ENCODE measurements at places on chromosomes 6 and 20.

DNA sequence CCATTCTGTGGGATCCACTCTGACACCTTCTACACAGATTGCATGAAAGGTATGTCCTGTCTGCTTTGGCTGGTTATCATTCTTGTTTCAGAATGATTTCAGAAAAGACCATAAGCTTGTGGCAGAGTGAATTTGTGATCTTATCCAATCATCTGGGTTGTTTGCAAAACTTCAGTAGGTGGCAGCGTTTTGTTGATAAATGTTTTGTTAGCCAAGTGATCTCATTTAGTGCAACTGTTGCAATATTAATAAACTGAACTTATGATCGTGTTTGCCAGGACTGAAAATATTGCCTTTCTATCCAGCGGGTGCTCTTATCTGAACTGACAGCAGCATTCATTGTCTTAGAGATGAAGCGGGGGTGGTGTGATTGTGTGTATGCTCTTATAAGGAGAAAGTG, 613.2 kb upstream of the NOX3 start:
- no peak for DNase-seq

DNA sequence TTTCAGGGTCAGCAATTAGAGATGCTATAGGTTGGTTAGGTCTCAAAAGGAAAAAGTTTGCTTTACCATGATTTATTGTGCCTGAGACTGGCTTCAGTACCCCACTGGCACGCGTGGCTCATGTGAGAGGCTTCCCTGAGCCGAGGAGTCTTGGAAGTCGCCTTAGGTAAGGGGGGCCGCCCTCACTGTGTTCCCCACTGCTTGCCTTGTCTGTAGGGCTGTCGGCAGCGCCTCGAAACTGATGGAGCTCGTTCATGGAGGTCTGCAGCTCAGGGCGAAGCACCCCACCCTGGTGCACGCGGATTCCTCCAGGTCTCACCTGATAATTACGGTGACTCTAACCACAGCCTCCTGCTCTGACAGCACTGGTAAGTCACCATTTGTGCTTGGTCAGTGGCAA, 39.2 kb downstream of the FRMD1 start:
- DNase-seq = no peak

- no peak for DNase-seq
Measured at GRCh38 chr6:2966347-2966746, 5.0 kb downstream of the SERPINB6 start.

- DNase-seq = no peak
Measured at GRCh38 chr6:162156146-162156545, 571.4 kb downstream of the PRKN start.

DNA sequence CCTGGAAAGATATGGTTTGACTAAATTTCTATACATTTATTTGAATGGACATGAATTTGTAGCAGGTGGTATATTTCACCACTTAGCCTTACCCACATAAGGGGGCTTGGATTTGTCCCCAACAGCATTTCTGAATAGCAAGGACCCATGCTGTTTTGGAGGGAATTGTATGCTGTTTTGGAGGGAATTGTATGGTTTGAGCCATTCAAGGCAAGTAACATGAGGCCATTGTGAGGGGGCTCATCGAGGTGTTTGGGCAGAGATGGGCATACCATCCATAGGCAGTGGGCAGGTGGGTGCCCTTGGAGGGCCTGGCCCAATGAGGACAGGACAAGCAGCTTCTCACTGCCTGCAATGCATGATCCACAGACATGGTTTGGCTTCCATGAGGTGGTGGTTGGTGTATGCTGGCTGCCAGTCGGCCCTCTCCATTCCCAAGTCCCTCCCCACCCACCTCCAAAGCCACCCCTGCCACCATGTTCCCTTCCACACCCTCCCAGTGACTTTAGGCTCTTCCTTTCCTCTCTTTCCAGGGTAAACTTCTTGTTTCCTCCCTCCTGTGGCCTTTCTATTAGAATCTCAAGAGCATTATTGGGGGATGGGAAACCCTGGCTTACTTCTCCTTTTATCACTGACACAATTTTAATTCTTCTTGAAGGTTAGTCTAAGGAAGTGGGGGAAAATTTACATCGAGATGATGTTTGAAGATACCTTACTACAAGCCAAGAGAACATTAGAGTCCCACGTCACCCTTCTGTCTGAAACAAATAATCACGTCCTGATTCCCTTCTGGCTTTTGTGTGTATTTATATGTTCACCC, 13.2 kb upstream of the PXDC1 start:
- no peak for DNase-seq

- DNase-seq = no peak
Measured at GRCh38 chr6:24666097-24666640, 530 bp downstream of the TDP2 start.

- DNase-seq = no peak
Measured at GRCh38 chr6:16063580-16063979, 65.3 kb upstream of the MYLIP start.

DNA sequence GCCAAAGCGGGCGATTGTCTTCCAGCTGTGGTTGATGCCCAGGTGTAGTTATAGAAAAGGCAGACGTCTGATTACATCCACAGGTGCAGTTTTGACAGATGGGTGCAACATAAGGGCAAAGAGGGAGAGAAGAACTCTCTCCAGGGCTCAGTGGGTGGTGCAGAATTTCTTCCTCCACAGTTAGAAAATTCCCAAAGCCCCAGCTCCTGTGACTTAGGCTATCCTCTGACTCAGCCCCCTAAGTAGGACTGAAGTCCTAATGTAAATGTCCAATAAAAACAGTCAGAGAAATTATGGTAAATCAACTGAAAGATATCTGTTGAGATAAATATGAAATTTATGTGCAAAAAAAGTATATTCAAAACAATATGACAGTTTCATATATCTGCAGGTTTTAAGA, 31.4 kb downstream of the LYRM4 start:
- DNase-seq = no peak

DNA sequence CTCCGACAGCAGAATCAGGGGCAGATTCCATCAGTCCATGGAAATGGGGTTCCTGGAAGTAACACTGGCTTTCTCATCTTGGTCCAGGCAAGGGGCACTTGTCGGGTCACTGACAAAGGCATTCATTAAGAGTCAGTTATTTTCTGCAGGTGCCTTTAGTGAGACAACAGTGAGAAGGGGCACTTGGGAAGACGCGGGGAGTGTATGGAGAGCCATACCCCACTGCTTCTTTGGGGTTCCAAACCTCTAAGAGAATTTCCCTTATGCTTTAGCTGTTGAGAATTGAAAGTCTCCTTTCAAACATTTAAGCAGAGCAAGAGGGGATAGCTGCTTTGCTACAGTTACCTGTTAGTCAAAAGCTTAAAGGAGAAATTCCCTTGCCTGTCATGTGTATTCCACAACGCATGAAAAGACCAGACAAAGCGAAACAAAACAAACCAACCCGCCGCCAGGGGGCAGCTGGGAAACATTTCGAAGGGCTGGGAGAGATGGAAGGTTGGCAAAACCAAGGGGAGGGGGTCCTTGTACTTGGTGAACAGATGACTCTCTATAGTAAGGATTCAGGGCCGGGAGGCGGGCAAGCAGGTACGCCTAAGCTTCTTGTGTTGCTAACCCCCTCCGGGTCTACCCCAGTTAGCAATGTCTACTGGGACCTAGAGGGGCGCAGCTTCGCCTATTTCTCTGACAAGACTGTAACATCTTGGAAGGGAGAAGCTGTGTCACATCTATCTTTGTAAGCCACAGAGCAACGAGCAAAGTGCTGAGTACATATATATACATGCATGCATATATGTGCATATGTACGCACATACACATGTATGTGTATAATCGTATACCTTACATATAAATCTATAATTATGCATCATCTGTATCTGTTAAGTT, 474.9 kb upstream of the AGPAT4 start:
- DNase-seq = peak; percentile 2

DNA sequence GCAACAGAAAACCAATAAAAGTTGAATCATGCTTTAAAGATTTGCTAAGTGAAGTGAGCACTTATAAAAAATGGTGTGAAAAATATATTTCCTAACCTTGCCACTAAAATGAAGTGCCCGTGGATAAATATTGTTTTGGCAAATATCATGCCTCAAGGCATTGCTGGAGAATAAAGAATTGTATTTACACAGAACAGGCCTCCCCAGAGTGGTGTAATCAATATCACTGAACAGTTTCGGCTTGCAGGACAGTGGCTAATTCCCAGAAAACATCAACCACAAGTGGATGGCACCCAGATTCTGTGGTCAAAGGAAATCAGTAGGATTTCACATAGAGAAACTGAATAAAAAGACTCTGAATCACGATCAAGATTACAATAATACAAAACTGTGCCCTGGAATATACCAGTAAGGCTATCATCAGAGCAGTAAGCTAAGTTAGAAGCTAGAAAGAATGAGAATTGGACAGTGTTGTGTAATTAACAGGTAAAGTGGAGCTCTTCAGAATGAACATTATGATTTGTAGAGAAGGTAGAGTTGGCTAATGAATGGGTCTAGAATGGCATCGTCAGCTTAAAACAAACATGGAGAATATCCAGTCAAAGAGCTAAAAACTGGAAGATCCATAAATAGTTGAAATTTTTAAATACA, 1026.9 kb upstream of the ADGRB3 start:
- no peak for DNase-seq

- no peak for DNase-seq
Measured at GRCh38 chr20:6126846-6127245, 4.0 kb upstream of the FERMT1 start.

GRCh38 chr6:138161338-138162110, at the start of gene ARFGEF3:
Gene ARFGEF3 (plus strand): TSS chr6:138161939. CDS start chr6:138162087, 148 bp downstream.
- DNase-seq = peak; percentile 57

DNA sequence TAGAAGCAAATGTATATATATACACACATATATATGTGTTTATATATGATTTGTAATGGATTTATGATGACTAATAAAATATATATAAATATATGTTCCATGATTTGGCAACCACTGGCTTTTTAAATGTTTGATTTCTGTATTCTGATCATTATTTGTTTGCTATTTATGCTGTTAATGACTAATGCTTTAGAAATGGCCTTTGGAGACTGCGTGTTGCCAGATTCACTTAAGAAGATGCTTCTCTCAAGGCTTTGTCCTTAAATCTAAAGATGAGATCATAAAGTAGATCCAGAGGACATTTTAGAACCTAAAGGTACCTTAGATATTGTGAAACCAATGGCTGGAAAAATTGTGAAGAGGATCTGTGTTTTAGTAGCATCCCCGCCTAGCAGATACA, 116.0 kb upstream of the SUPT3H start:
- DNase-seq = no peak

- no peak for DNase-seq
Measured at GRCh38 chr6:136669299-136669699, 119.1 kb upstream of the MAP7 start.

DNA sequence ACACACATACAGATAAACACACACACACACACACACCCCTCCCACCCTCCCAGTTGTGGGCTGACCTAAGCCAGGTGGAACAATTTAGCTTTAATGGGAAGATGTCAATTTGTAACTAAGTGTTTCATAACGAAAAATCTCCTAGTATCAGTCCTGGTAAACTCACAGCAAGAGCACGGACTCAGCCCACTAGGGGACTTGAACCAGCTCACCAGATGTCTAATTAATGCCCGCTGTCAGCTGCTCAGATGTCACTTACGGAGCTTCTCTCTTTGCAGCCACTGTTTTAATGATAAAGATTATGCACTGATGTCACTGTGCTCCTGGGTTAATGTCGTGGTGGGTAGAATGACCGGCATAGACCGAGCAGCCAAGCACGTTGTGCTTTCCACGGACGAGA, 116.6 kb upstream of the INSM1 start:
- DNase-seq = no peak

DNA sequence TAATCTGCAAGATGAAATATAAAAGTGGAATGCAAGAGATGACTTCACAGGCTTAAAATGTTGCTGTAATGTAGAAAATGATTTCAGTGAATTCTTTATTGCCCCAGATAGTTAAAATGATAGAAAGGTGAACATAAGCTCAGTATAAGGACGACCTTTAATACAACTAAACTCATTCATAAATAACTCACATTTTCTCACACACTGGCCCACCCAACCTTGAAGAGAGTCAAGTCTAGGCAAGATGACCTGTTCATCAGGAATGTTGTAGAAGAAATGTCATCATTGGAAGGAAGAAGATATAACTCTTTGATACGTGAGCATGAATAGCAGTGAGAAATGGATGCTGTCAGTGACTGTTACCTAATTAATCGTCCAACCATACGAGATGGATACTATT, 111.1 kb upstream of the SASH1 start:
- no peak for DNase-seq

GRCh38 chr6:159852877-159853276, 37.9 kb upstream of the MAS1 start:
- DNase-seq = peak; percentile 9

DNA sequence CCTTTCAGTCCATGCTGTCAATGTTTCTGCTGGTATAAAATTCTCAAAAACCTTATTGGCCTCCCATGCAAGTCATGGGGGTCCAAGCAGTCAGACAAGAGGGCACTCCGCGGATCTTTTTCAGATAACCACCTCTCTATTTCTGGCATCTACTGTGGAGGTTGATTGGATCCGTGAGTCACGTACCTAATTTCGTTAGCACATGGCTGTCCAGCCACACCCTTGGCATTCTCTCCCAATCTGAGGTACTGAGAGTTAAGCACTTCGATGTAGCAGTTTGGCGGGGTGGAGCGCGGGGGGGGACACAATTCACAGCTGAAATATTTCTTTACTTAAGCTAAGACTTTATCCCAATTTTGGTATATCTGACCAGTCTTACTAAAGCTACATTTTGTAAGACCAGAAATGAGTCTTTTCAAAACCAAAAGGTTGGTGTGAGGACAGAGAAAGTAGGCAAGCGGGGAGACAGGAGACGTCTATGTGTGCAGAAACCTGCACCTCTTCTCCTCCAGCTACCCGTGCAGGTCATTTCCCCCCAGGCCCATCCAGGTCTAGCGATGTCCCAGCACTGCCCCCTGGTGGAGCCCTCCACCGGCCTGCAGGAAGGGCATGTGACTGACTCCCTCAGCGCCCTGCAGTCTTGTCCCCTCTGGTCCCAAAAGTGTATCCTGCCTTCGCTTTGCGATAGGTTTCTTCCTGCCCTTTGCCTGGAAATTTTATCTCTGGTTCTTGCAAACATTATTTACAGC, 113.1 kb downstream of the ADAT2 start:
- DNase-seq = no peak

GRCh38 chr20:50611128-50611810, 80.1 kb downstream of the RIPOR3 start:
- DNase-seq = no peak

GRCh38 chr6:35370785-35371493, 28.6 kb downstream of the PPARD start:
- no peak for DNase-seq

DNA sequence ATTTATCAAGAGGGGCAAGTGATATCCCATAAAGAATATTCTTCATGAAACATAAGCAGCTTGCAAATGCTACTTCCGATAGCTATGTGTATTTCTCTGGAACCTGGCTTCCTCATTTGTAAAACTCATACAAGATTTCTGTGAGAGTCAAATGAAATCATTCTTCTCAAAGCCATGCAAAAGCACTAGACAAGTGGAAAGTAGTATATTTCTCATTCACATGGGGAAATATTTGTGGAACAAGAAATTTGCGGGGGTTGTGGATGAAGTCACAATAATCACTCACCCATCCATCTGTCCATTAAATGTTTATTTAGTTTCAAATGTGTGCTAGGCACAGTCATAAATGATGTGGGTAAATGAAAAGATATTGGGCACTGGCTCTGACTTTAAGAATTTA, 150.5 kb downstream of the IPCEF1 start:
- DNase-seq = no peak

GRCh38 chr6:159595173-159595572, 97.9 kb downstream of the SOD2 start:
- DNase-seq = peak; percentile 13

Data from NCI-H446 (cell line).